ENCODE measurements at places on chromosomes 16 and 17. TPM values are rescaled to one million over a fixed set of nuclear protein-coding genes. Genes with fewer than 3 reads are reported as not detected.

DNA sequence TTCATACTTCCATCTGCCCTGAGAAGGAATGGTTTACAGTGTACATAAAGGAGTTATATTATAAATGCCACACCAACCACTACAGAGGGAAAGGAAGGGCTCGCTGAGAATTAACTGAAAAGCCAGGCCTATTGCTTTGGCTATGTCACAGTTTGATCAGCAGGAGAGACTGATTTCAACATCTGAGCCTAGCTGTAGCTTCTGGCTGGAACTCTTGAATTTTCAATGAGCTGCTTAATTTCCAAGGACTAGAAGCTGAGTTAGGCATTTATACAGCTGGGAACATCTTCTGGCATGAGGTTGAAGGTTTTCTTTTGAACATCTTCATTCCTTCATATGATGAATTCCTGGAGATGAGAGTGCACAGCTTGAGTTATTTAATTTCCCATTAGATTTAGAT lies 47.6 kb upstream of the GNAO1 start:
- DNase-seq = no peak

DNA sequence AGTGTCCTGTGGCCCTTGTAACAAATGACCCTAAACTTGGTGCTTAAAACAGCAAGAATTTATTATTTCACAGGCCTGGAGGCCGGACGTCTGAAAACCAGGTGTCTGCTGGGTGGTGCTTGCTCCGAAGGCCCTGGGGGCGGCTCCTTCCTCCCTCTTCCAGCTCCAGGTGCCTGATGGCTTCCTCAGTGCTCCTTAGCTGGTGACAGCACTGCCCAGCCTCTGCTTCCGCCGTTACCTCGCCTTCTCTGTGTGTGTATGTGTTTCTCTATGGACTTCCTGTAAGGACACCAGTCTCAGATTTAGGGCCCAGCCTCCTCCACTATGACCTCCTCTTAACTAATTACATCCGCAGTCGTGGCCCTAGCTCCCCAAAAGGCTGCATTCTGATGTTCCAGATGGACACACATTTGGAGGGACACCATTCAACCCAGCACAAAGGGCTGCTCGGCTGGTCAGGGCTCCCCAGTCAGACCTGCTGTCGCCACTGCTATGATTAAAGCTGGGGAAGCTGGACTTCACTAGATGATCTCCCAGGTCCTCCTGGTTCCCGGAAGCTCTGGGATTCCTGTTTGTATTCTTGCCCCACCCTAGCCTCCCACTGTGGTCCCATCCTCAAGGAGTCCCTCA lies 172.8 kb downstream of the IRF8 start:
- no peak for DNase-seq

DNA sequence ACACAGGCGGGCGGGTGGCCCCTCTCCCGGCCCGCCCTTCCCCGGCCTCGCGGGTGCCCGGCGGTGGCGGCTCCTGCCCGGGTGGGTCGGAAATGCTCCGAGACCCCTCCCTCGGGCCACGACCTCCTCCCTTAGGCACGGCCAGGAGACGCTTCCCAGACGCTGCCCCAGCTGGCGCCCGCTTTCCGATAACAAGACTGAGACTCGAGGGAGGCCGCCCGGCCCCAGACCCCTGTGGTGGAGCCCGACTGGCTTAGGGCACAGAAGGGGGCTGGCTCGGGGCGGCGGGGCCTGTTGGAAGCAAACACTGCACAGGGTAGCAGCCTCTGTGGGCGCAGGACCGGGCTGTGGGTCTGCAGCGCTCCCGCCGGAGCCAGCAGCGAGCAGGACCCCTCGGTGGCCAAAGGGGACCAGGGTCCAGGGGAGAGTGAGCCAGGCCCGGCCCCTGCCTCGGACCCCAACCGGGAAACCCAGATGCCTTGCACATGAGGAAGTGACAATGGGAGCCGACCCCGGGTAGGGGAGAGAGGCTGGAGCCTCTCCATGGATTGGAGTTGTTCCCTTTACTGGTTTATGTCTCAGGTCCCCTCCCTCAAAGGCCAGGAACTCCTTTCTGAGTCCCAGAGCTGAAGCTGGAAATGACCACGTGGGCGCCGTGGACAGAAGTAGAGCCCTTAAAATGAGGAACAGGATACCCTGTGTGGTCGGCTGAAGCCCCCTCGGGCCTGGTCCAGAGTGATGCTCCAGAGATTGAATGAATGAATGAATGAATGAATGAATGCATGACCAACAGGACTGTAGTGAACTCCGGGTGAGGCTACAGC lies 19.8 kb upstream of the ADCY7 start:
- no peak for DNase-seq

GRCh38 chr16:10256784-10257641 lies 74.8 kb upstream of the GRIN2A start:
- peak; percentile 6 for DNase-seq

Gene GABARAPL2
- 69.5 TPM for total RNA-seq

Gene CMTM1
- total RNA-seq = 12.5 TPM

Gene CLEC19A
- total RNA-seq = not detected

Data from activated T-helper 1 cell treated with anti-CD3 and anti-CD28 coated beads, Interleukin-12 subunit alpha, Interleukin-12 subunit beta, Interleukin-2, Interleukin-4 antibody, amounts not matched to agents 30 ng/mL and 10 ng/mL and 1 ng/mL, durations not matched to agents 14 hours and 24 hours and 36 hours (primary cell).